ENCODE measurements at places on chromosomes 11 and 22.

DNA sequence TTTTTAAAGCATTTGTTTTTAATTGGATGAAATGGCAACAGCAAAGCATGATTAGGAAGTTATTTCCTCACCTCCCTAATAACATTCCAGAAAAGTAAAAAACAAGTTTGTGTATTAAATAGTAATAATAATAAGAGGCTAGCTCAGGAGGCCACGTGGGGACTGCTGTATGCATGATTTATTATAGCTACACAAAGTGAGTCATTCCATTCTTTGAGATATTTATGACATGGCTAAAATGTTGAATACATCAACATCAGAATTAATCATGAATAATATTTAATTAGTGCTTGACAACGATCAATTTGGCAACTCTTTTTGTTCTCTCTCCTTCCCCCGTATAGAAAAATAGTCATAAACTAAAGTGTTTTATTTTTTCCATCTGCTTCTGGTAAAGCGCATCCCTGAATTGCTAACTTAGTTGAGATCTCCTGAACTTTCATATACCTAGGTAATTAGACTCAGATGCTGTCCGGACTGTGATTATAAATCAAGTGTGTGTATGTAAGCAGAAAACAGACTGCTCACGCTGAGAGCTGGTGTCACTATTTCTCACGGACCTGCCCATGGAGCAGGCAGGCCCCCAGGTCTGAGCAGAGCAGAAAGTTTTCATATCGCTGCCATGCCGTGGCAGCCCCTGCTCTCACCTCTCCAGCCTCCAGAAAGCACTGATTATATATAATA is 125.7 kb downstream of the WT1 start:
- no peak for DNase-seq

DNA sequence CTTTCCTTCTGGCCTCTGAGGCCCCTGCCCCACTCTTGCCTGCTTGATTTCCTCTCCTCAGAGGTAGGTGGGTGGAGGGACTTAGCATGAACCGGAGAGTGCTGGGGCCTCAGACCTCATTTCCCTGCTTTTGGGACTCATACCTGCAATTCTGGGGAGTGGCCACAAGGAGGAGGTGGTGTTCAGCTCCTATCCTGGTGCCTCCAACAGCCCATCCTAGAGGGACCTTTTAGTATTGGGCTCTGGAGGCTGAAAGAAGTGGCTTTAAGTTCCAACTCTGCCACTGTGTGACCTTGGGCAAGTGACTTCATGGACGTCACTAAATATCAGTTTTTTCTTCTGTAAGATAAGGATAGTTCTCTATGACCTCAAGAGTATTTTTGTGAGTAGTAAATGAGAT is 98.6 kb downstream of the KIAA1671 start:
- DNase-seq: no peak

DNA sequence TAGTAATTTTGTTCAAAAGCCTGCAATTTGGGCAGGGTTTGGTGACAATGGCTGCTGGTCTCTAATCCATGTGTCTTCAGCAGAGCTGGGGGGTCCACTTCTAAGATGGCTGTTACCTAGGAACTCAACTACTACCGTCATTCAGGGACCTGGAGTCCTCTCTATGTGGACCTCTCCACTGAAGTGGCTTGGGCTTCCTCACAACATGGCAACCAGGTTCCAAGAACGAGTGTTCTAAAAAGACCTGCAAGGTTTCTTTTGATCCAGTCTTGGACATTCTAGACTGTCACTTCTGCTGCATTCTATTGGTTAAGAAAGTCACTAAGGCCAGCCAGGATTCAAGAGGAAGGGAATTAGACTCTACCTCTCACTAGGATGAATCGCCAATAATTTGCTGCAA is 387.0 kb downstream of the NXPE2 start:
- no peak for DNase-seq

- DNase-seq: no peak
Observed at GRCh38 chr11:74204701-74205100, 33.6 kb downstream of the PPME1 start.
